ENCODE measurements at places on chromosomes 4 and X.

- DNase-seq: no peak
These were observed 80.9 kb downstream of the CLDN34 start for GRCh38 chrX:10048076-10048475.

GRCh38 chrX:23822397-23822796, 39.4 kb downstream of the SAT1 start:
- no peak for DNase-seq

GRCh38 chr4:41692717-41693345, 55.7 kb downstream of the PHOX2B start:
- peak; percentile 45 for DNase-seq

GRCh38 chr4:105455998-105456397, 17.9 kb downstream of the PPA2 start:
- DNase-seq: no peak

DNA sequence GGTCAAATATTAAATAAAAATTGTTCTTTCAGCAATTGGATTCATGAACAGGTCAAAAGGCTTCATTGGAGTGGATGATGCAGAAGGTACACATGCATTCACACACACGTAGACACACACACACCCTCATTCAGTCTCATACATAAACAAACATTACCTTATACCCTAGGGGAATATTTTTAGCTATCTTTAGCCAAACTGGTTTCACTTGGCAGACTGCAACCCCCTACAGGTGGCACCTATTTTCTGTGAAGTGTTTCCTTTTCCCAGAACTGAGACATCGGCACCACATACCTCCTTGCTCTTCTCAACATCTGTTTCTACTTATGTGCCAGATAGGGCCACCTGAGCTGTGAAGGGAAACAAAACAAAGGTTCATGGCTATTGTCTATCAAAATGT, 18.5 kb upstream of the KDR start:
- DNase-seq: no peak

GRCh38 chr4:25088093-25088952, 57.6 kb upstream of the LGI2 start:
- DNase-seq: no peak

DNA sequence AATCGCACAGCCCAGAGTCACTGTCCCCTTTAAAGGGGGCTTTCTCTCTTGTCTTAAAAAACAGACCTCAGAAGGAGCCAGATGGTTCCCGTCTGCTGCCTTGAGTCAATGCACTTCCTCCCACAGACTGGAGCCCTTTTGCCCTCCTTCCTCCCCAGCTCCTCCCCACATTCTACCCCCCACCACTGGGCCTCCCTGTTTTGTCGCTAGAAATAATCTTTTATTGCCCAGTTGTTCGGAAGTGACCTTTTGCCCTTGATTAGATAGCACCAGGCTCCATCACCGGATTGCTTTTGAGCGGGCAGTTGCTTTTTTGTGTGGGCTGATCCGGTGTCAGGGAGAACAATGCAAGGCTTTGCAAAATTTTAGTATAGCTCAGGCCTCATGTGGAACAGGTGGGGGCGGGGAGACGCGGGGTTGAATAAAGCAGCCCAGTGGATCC, 47.7 kb downstream of the SPRY1 start:
- DNase-seq: no peak

DNA sequence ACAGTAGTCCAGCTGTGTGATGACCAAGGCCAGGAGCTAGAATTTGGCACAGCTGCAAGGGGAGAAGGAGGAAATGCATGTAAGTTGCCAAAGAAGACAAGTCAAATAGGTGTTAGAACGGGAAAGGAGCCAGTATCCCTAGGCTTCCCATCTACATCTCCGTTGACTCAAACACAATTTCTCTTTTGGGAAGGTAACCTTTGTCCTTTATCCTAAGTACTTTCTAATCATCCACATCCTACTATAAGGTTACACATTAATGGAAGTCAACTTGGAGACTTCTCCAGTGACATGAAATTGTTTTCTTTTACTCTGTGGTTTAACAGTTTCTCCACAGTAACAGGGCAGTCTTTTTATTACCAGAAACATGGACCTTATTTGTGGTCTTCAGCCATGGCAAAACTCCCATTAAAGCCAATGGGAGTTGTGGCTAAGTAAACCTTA, 620.0 kb downstream of the ANKRD50 start:
- no peak for DNase-seq

DNA sequence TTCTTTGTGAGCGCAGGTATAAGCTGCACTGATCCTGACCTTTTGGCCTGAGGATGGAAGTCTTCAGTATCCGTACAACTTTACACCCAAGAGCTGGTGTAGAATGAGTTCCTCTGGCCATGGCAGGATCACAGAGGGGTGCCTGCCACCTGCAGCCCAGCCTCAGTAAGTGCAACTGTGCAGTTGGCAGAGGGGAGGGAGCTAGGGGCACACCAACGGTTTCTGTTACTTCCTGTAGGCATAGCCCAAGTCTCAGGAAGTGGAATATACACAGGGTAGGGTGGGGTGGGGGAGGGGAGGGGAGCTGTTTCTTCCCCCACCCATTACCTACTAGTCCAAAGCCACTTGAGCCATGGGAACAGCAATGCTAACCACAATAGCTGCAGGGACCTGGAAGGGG, 85.4 kb upstream of the GBA3 start:
- peak; percentile 26 for DNase-seq

DNA sequence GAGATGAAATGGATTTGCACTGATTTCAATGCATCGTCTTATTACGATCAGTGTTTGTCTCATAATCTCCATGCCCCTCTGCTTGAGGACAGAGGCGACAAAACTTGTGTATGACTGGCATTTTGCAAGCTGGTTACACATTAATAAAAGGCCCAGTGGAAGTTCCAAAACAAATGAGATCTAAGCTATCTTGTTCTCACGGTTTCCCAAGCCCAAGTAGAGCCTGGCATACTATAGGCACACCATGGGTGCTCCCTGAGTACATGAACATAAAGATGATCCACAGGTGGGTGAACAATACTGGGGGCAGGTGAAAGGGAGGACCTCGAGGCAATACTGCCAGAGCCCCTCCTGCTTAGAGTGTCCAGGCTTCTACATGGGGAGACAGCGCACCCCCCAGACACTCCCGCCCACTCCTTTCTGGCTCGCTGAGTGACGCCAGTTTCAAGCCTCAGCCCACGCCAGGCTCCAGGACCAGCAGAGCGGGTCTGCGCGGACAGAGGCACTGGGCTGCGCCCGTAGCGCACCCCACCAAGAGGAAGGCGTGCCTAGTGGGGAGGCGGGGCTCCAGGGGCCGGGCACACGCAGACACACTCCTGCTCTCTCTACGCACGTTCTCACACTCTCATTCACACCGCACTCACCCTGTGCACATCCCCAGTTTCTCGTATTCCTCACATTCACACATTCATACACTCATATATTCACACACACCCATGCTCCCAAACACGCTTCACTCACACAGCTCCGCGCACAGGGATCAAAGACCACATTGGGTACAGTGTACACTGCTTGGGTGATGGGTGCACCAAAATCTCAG, 8.9 kb upstream of the GSX2 start:
- no peak for DNase-seq

DNA sequence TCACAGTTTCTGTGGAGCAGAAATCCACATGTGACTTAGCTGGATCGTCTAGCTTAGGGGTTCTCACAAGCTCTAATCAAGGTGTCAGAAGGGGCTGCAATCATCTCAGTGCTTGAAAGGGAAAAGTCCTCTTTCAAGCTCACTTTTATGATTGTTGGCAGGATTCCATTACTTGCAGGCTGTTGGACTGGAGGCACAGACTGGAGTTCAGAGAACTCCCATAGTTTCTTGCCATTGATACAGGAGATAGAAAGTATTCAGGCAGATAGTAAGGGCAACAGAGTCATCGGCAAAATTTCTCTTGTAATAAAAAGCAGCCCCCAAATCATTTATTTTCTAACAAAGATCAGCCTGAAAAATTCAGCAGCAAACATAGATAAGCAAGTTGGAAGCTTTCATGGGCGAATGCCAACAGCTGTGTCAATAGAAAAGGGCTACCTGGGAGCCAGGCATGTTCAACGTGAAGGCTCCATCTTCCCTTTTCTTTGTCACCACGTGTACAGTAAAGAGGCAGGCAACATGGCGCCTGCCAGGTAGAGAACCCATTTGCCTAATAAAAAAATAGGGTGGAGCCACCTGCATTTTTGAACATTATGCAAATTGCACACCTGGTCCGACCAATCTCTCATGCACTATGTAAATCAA, 64.4 kb downstream of the CXCL13 start:
- peak; percentile 79 for DNase-seq

- no peak for DNase-seq
These were observed 34.9 kb downstream of the WDR13 start for GRCh38 chrX:48632207-48632606.

GRCh38 chr4:37447886-37448285, 203.3 kb downstream of the NWD2 start:
- no peak for DNase-seq

DNA sequence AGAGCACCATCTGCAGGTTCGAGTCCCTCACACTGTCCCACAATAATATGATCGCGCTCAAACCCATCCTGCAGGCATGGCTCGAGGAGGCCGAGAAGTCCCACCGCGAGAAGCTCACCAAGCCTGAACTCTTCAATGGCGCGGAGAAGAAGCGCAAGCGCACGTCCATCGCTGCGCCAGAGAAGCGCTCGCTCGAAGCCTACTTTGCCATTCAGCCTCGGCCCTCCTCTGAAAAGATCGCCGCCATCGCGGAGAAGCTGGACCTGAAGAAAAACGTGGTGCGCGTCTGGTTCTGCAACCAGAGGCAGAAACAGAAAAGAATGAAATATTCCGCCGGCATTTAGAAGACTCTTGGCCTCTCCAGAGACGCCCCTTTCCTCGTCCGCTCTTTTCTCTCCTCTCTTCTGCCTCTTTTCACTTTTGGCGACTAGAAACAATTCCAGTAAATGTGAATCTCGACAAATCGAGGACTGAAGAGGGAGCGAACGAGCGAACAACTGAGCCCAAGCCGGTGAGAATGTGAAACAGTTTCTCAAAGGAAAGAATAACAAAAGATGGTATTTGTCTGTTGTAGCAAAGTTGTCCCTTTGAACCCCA, 1.9 kb downstream of the POU4F2 start:
- no peak for DNase-seq

DNA sequence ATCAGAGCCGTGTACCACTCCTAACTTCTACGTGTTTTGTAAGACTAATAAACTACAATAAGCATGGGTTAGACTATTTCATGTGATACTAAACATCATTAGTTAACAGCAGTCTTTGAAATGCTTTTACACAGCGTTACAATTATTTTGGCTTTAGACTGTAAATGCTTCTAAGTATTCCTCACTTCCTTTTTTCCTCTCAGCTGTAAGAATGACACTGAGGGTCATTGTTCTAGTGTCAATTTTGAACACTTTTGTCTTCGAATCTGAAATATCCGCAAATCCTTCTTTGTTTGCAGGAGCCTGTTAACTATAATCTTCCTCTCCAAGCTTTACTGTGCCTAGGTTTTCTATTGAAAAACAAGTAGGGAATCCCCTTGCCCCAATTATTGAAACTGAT, 1.5 kb downstream of the ABCE1 start:
- DNase-seq: no peak

GRCh38 chr4:124753941-124754581, 41.5 kb upstream of the ANKRD50 start:
- DNase-seq: no peak

DNA sequence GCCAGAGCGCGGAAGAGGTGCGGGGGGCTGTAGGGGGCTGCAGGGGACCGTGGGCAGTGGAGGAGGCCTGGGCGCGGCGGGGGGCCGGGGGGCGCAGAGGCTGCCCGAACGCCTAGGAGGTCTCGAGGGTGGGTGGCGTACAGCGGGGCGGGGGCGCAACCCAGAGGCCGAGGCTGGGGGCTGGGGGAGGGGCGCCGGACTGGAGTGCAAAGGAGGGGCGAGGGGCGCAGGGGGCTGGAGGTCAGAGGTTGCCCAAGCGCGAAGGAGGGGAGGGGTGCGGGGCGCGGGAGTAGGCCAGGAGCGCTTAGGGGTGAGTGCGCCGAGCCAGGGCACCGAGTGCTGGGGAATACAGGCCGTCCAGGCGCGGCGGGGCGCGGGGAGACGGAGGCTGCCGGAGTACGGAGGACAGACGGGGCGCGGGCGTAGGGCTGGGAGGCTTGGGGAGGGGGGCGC, 255 bp downstream of the GYG2 start:
- no peak for DNase-seq

DNA sequence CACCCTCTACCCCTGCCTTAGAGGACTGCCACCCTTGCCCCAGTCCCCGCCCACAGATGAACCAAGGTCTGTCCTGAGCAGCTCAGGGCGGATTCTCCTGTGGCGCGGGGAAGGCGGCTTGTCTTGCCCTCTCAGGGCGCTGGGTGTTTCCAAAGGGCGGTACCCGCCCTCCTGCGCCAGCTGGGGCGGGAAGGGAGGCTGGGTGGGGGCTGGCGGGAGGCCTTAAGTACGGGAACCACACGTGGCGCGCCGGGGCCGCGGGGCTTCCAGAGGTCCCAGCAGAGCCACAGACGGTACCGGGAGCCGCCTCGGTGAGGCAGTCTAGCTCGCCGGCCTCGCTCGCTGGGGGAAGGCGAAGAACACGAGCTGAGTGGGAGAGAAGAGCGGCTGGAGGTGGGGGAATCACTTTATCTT, 361.1 kb downstream of the MID1IP1 start:
- no peak for DNase-seq

DNA sequence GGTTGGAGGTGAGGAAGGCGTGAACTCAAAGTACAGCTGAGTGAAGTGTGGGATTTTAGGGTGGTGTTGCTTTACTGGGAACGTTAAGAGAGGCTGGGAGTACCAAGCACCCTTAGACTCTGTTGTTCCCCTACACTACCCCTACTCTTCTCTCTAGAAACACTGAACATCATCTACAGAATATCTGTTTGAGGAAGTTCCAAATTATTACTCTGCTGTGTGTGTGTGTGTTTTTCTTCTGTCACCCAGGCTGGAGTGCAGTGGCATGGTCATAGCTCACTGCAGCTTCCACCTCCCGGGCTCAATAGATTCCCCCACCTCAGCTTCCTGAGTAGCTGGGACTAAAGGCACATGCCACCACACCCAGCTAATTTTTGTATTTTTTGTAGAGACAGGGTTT, 76.7 kb upstream of the AP1S2 start:
- DNase-seq: no peak

DNA sequence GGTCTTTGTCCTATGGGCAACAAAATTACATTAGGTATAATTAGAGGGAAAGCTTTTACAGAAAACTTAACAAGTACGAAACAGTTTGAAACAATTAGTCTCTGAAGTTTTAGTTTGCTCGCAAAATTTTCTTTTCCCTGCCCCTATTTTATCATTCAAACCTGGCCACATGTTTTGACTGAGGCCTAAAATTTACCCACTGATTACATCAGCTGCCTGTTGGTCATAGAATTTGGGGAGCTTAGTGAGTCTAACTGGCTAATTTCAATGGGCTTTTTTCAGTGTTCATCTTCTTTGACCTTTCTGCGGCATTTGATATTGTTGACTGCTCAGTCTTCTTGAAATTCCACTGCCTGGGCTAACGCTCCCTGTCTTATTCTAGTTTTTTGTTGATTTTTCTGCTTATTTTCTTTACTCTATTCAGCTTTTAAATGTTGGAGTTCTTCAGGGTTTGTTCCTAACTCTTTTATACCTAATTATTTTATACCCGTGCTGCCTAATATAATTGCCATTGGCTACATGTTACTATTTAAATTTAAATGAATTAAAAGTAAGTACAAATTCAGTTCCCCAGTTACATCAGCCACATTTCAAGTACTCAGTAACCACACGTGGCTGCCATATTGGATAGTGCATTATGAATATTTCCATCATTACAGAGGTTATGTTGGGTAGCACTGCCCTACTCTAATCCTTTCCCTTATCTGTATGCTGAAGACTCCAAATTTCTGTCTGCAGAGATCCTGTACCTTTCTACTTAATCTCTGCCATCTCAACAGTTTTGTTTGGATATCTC, 87.5 kb downstream of the SNX25 start:
- no peak for DNase-seq

- DNase-seq: no peak
These were observed 24.2 kb downstream of the TNIP2 start for GRCh38 chr4:2731907-2732317.

- no peak for DNase-seq
These were observed 21.2 kb downstream of the PCGF3 start for GRCh38 chr4:726838-727237.

Data from NCI-H1105 treated with DMSO at 0.1 percent for 48 hours (cell line).